ENCODE measurements at places on chromosomes 3 and 15.

DNA sequence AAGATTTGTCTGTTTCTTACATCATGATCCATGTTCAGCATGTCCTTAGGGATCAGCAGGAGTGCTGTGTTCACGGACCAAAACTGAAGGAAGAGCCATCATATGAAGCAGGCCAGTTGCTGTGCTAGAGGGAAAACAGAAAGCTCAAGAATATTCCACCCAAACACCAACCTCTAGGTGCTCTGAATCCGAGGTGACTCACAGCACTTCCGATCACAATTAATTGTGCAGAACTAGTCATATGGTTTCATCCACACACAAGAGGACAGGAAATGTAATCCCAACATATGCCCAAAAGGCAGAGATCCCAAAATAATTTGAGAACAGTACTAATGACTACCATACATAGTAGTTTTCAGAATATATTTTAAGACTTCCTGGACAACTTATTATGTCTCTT is 257.9 kb upstream of the KCNH8 start:
- DNase-seq, result no peak

DNA sequence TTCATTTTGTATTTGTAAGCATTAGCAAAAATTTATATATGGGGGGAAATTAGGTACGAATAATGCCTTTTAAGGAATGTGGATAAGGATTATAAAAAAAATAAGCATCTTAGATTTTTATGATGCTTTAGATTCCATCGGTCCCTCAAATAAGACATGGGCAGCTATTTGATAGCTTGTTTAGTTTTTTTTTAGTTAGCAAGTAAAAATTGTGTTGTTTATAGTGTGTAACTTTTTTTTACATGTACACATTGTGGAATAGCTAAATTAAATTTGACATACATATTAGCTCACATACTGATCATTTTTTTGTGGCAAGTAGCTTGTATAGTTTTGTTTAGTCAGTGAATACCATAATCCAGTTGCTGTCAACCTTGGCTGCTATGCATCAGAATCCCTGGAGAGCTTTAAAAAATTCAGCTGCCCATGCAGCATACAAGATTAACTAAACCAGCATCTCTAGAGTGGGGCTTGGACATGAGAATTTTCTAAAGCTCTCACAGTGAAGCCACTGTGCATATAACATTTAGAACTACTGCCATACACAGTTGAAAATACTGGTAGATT is 53.9 kb downstream of the TMOD3 start:
- no peak for DNase-seq

- DNase-seq, result no peak
These were observed 49.4 kb downstream of the GTF2E1 start for GRCh38 chr3:120791913-120792312.

DNA sequence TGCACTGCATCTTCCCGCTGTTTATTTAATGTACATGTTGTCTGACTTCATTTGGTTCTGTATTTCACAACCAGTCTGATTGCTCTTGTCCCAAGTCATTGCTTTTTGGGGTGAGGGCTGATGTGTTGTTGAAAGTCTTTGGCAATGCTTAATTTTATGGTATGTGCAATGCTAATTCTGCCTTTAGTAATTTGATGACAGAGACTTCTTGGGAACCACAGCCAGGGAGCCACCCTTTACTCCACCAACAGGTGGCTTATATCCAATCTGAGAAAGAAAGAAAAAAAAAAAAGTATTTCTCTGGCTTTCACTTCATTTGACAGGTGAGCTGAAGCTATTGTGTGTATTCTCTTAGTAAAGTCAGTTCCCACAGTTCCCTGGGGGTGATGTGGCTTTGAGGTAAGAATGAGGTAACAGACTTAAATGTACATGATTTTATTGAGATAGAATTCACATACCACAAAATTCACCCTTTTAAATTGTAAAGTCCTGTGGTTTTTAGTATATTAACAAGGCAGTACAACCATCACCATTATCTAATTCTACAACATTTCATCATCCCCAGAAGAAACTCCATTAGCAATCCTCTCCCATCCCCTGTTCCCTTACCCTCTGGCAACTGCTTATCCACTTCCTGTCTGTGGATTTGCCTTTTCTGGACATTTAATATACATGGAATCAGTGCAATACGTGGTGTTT is 97.3 kb downstream of the SLCO3A1 start:
- DNase-seq, result no peak

DNA sequence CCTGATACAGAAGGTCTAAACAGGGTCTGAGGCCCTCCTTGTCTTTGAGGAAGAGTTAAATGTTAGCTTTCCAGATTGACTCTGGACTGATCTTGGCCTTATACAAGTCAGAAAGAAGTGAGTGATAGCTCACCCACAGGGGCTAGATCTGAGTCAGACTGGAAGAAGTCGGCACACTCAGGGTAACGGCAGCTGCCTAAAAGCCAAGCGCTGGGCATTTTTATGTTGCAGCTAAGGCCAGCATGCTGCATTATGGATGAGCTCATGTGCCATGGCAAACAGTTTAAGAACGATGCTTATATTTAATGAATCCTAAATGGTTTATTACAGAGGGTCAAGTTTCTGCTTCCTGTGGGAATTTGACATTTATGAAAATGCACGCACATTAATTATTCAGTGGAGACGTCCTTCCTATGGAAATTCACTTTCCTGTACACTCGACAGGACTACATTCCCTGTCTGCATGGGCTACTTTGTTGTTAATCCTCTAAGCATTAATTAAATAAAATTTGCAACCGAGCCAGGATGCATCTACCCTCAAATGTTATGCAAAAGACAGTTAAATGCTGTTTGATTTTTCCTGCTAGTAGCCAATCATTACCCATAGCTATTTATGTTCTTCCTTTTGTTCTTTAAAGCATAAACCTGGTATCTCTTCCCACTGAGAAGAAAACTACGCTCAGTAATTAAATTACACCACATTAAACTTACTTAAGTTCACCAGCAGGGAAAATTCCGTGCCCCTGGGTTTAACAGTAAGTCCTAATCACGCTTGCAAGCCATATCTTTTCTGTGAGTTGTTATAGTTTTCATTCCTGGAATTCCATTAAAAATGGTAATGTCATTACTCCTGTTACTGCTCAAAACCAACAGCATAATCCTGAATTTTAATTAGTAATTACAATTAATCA is 762.7 kb upstream of the CFAP20DC start:
- DNase-seq, result no peak

Measured in CD4-positive, alpha-beta T cell treated with Interleukin-6 at 100 ng/mL for 8 hours (primary cell).